ENCODE measurements at places on chromosomes 13 and 19.

GRCh38 chr19:46922465-46922864 lies 61.7 kb downstream of the ARHGAP35 start:
- no peak for DNase-seq

DNA sequence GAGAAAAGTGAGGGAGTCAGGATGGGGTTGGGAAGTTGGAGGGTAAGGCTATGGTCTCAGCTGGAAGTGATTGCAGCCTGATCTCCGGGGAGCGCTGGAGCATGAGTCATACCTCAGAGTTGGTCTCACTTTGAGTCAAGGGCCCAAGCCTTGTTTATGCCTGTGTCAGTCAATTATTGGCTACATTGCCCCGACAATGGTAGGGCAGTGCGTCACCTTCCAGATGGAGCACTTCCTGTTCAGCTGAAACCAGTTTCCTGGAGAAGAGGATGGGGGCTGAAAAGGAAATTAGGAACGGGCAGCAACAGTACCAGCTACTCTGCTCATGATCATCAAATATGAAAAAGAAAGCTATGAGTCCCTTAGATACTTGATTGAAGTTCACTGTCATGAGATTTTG lies 60.4 kb downstream of the ADGRE1 start:
- DNase-seq = no peak

DNA sequence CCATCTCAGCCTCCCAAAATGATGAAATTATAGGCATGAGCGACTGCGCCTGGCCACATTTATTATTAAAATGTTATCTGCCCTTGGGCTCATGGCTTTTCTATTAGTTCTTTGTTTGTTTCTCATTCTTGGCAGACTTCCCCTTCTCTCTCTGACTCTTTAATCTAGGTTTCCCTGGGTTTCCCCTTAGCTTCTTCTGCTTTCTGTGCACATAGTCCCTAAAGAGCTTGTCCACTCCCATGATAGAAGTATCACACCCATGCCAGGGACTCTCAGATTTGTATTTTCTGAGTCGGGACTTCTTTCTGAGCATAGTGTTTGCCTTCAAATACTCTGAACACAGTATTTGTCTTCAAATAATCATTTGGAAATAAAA lies 38.6 kb upstream of the ITM2B start:
- no peak for DNase-seq

DNA sequence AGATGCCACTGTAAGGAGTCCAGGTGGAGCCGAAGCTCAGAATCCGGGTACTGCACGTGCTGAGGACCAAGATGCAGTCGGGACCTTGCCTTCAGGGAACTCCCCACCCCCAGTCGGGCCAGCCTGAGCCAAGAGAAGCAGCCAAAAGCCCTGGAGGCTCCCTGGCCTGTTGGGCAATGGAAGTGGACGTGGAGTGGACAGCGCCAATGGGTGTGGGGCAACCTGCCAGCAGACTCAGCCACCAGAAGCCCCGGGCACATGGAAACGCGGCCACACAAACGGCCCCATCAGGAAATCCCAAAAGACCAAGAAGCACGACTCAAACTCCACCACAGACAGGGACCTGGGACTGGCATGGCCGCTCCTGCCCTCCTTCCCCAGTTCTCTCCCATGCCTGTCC lies 30.0 kb upstream of the KCTD15 start:
- DNase-seq = no peak

DNA sequence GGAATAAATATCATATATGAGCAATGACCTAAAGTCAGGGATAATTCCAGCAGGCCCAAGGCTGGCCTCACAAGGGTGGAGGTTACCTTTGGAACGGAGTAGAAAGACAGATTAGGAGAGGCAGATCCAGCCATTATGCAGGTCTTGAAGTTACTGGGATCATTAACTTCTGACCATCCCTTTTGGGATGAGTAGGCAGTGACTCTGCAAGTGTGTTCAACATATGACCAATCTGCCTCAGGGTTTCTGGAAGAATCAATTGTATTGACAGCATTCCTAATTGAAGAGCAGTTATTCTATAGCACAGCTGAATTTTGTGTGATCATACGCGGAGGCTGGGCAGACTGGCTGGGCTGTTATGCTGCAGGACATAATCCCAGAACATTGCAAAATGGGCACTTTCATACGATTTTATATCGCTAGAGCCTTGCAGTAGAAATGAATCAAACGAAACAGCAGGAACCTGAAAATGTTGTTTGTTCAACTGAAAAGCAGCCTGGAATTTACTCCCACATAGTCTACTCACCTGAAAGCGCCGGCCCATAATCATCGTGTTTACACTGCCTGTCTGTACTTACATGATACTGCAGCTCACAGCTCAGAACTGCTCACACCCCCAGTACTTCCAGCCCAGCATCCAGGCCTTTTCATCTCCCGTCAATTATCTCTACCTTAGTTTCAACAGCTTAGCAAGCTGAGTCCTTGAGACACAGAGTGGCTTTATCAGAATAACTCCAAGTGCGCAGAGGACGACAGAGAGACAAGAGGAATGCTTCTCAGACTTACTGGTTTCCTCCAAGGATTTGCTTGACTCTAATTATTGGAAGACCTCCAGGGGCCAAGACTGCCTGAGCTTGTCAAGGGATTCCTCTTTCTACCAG lies 556.1 kb downstream of the EFNB2 start:
- DNase-seq = no peak

DNA sequence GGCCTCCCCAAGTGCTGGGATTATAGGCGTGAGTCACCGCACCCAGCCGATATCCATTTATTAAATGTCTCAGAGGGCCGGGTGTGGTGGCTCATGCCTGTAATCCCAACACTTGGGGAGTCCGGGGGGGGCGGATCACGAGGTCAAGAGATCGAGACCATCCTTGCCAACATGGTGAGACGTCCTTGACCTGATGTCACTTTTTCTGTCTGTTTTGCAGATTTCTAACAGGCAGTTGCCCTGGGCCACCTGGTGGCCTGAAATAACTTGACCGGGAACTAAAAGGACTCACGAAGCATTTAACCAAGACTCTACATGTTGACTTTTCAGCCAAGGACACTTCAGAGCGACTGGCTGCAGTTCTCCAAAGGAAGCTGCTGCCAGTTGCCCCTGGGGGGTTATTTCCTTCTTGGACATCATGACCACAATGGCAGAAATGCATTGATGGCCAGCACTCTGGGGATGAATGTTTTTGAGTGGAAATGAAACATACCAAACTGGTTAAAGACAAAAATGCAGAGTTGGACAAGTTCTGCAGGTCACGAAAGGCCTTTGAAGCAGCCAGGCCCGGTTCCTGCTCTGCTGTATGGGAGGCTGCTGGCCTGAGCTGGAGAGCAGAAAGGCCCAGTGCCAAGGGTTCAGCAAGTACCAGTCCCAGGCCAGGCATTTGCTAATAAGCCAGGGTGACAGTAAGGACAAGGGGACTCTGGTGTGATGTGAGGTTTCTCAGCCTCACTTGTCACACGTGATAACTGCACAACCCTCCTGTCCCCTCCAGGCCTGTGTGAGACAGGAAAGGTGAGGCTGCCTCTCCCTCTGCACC lies 8.3 kb downstream of the ZNF837 start:
- no peak for DNase-seq

GRCh38 chr13:50512474-50513299 lies 330.8 kb downstream of the DLEU7 start:
- peak; percentile 24 for DNase-seq

- no peak for DNase-seq
Observed at GRCh38 chr13:59690857-59691500, 472.7 kb downstream of the DIAPH3 start.

- DNase-seq = no peak
Observed at GRCh38 chr13:39336937-39337336, 266.1 kb downstream of the LHFPL6 start.

DNA sequence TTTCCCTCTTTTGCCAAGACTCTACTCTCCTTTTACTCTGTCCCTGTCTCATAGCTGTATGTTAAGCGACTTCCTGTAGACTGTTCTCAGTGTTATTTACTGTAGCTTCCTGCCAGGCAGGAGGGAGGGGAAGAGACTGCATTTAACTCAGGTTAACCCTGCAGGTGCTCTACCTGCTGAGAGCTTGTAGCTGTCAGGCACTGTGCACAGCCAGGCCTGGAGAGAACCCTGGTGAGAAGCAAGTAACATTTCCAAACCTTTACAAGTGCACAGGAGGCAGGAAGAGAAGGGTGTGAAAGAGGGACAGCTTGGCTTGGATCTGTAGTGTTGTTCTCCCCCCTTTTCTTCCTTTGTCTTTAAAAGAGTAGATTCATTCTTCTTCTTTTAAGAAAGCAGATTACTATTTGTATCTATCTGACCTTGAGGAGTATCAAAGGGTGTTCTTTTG lies 167.1 kb downstream of the LMO7 start:
- no peak for DNase-seq

DNA sequence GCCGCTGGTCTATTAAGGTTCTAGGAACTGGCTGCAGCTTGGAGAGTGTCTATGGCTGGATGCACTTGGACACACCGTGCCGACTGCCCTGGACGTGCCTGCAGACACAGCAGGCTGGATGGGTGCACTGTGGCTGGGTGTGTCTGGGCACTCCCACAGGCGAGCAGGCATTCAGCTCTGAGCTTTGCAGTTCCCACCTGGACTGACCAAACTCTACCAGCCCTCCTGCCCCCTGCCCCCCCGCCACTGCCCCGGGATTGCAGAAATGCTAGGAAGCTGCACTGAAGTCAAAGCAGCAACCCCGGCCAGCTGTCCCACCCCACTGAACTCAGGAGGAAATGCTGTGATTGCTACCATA lies 7.0 kb upstream of the LRP3 start:
- no peak for DNase-seq

- DNase-seq = no peak
Observed at GRCh38 chr19:13984186-13984585, 21.9 kb downstream of the RFX1 start.

- DNase-seq = no peak
Observed at GRCh38 chr19:3350014-3350663, 16.2 kb upstream of the NFIC start.

DNA sequence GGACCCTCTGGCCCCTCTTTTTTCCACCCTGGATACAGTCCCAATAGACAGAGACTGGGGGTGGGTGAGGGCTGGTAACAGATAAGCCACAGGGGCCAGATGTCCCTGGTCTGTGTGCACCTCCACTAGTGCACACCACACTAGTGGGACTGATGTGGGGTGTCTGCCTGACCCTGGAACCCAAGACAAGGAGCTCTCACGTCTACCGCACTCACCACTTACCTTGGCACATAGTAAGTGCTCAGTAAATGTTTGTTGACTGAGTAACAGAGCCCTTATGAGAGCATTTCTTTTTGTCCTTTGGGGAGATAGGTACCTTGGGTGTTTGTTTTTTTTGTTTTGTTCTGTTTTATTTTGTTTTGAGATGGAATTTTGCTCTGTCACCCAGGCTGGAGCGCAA lies 23.1 kb upstream of the ZNF414 start:
- DNase-seq = no peak

DNA sequence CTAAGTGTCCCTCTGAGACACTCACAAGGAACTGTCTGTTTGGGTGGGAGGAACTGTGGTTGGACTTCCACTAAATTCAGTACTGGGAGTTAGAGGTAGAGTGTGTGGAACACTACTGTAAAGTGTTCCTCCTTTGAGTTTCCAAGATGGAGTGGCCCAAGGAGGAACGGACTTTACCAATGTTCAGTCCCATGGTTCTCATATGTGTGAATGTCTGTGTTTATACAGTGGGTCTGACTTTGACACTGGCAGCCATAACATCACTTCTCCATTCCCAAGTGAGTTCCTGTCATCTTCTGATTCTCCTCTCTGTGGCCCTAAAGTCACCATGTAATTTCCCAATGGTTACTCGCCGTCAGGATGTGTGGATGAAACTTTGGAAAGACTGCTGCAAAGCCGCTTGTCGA lies 136.8 kb upstream of the SERP2 start:
- DNase-seq = no peak

GRCh38 chr19:38898788-38899446 lies 501 bp downstream of the SIRT2 start:
- peak; percentile 9 for DNase-seq

GRCh38 chr13:49368688-49369087 lies 75.2 kb downstream of the CAB39L start:
- no peak for DNase-seq

DNA sequence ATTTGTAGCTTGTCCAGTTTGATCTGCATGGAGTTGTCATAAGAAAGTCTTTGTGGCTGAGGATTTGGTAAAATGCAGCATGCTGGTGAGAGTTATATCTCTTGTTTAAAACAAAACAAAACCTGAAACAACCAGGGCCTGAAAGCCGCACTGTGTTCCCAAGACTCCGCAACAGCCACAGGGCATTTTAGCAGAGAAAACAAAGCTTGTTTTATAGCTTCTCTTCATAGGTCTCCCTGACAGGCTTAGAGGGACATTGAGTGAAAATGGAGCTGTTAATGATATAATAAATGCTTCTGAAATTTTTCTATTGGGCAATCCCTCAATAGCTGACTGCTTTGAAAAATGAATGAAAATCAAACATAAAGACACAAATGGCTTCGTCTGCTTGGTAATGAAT lies 148.7 kb upstream of the RNF113B start:
- DNase-seq = no peak

- no peak for DNase-seq
Observed at GRCh38 chr13:113532156-113532806, 41.8 kb upstream of the DCUN1D2 start.

- no peak for DNase-seq
Observed at GRCh38 chr13:41313117-41313516, 2.0 kb downstream of the NAA16 start.

- DNase-seq = no peak
Observed at GRCh38 chr13:60134376-60134775, 29.4 kb downstream of the DIAPH3 start.

DNA sequence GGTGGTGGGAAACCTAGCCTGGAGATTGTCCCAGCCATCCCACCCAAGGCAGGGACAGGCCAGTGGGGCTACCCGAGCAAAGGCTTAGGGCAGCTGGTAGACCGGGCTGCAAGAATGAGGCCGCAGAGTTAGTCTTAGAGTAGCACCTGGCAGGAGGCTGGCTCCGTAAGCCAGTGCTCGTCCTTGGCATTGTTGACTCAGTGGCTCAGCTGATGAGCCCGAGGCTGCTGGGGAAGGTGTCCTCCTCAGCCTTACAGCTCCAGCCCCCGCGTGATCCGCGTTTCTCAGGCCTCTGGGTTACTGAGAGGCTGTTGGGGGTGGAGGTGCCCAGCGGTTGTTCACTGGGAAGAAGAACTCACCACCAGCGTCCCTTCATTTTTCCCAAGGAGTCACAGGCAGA lies 24.7 kb downstream of the PPP1R37 start:
- no peak for DNase-seq

DNA sequence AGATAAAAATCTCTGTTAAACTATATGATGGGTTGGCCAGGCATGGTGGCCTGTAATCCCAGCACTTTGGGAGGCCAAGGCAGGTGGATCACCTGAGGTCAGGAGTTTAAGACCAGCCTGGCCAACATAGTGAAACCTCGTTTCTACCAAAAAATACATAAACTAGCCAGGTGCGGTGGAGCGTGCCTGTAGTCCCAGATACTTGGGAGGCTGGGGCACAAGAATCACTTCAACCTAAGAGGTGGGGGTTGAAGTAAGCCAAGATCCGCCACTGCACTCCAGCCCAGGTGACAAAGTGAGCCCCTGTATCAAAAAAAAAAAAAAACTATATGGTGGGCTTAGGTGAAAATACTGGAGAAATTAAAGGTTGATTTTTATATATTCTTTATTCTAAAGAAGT lies 11.3 kb downstream of the TBC1D4 start:
- no peak for DNase-seq

- DNase-seq = no peak
Observed at GRCh38 chr13:49932868-49933267, 3.3 kb downstream of the SPRYD7 start.

GRCh38 chr13:37490176-37490779 lies 108.3 kb downstream of the POSTN start:
- DNase-seq = no peak
